ENCODE measurements at places on chromosomes 7 and 10.

DNA sequence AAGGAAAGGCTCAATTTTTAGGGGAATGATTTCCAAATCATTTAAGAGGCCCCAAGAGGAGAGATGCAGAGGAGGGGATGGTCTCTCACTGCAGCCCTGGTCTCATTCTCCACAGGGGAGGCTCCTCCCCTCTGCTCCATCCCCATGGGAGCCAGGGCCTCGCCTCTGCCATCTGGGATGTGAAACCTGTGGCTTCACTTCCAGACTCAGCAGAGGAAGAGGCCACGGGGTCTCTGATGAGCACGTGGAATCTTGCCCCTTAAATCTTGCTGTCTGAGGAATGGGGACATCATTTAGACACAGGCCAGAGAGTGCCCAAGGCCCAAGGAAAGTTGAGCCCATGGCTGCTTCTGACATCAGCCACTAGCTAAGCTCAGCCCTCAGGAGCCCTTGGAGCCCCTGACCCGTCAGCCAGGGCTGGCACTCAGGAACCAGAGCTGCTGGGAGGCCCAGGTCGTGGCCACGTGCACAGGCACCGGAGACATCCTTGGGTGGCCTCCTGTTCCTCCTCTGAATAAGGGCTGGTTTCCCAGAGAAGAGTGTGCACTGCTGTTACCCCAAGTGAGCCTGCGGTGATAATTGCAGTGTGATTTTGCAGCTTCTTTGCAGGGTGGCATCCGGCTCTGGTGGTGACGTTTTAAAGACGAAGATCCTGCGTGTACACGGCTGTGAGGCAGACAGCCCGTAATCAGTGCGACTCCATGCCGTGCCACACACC, 50.5 kb downstream of the VIPR2 start:
- DNase-seq, result peak; percentile 18

DNA sequence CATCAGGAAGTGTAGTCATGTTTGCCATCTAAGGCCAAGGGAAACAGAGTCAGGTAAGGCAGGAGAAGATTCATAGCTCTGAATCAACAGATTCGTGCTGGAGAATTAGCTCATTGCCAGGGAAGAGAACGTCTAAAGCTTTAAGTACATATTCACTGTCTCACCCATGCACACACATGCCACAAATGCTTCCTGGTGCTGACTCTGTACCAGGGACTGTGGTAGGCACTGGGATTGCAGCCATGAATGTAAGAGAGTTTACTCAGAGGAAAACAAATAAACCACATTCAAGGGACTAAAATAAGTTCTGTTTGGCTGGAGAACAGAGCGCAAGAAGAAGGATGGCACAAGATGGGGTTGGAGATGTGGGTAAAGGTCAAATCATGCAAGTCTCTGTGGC, 89.8 kb upstream of the HPS1 start:
- peak; percentile 31 for DNase-seq

GRCh38 chr10:84845628-84846261, 517.4 kb downstream of the CCSER2 start:
- DNase-seq, result no peak

- DNase-seq, result no peak
These were observed 219.6 kb upstream of the GPR26 start for GRCh38 chr10:123446449-123447156.

DNA sequence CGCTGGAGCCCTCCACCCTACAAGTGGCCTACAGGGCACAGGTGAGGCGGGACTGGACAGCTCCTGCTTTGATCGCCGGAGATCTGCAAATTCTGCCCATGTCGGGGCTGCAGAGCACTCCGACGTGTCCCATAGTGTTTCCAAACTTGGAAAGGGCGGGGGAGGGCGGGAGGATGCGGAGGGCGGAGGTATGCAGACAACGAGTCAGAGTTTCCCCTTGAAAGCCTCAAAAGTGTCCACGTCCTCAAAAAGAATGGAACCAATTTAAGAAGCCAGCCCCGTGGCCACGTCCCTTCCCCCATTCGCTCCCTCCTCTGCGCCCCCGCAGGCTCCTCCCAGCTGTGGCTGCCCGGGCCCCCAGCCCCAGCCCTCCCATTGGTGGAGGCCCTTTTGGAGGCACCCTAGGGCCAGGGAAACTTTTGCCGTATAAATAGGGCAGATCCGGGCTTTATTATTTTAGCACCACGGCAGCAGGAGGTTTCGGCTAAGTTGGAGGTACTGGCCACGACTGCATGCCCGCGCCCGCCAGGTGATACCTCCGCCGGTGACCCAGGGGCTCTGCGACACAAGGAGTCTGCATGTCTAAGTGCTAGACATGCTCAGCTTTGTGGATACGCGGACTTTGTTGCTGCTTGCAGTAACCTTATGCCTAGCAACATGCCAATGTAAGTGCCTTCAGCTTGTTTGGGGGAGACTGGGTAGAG, at the start of gene COL1A2:
TSS of gene COL1A2 (plus strand) at position 459 of the 704 bp plus-strand sequence. CDS start at position 596, 137 bp downstream.
- DNase-seq, result peak; percentile 98

DNA sequence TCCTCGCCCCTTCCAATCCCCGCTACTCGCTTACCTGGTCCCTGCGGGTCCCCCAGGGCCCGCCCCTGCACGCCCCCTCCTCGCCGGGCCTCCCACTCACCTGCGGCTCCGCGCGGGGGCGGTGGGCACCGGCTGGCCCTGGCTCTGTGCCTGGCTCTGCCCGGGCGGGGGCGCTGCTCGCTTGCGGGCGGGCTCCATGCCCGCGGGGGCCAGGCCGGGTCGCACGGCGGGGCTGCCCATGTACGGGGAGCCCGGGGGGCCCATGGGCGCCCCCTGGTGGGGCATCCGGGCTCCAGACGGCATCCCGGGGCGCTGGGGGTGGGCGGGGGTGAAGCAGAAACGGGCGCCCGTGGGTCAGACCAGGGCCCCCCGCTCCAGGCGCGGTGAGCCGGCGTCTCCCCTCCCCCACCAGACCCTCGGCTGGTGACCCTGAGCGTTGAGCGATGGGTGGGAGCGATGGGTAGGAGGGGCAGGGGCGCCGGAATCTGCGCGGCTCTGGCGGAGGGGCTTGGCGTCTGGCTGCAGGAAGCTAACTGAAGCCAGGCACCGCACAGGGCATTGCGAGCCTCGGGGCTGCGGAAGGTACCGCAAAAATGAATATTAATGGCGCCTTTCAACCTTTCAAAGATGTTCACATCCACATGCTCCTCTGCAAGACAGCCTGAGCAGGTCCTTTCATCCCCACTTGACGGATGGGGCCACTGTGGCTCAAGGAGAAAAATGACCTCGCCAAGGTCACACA, 3.0 kb downstream of the SMARCD3 start:
- DNase-seq, result peak; percentile 64

GRCh38 chr7:157008206-157009169, 2.0 kb downstream of the MNX1 start:
- DNase-seq, result no peak

GRCh38 chr10:127424594-127425264, 124.4 kb upstream of the NPS start:
- DNase-seq, result no peak

GRCh38 chr10:58950618-58951017, 225.8 kb upstream of the PHYHIPL start:
- DNase-seq, result no peak

GRCh38 chr10:53957401-53957800, 843.6 kb downstream of the PCDH15 start:
- DNase-seq, result no peak

- no peak for DNase-seq
These were observed 25.8 kb downstream of the BRAF start for GRCh38 chr7:140898786-140899536.

GRCh38 chr7:130087364-130087763, 17.0 kb downstream of the KLHDC10 start:
- no peak for DNase-seq

- no peak for DNase-seq
These were observed 33.7 kb downstream of the NRBF2 start for GRCh38 chr10:63166742-63167258.

DNA sequence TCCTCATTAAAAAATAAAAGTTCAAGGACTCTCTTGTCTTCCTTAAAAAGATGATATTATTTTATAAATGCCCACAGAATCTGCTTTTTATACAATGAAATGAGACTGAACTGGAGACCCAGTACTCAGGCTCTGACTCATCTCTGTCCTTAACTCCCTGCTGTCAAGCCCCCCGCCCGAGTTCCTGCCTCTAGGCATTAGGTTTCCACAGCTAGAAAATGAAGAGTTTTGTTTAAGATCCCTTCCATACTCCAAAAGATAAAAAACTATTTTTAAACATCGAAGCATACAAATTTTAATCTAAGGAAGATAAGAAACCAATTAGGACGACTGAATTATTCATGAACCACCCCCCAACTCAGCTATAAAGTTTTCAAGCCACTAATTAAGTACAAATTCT, 97.7 kb upstream of the FEZF1 start:
- no peak for DNase-seq

GRCh38 chr10:84191106-84191505, 3.2 kb upstream of the CDHR1 start:
- no peak for DNase-seq

GRCh38 chr7:14842523-14842922, 60.0 kb downstream of the DGKB start:
- no peak for DNase-seq

GRCh38 chr10:46554166-46554781, 2.2 kb downstream of the GPRIN2 start:
- DNase-seq, result peak; percentile 12

- DNase-seq, result no peak
These were observed 249.4 kb downstream of the CACNA2D1 start for GRCh38 chr7:82194016-82194643.

DNA sequence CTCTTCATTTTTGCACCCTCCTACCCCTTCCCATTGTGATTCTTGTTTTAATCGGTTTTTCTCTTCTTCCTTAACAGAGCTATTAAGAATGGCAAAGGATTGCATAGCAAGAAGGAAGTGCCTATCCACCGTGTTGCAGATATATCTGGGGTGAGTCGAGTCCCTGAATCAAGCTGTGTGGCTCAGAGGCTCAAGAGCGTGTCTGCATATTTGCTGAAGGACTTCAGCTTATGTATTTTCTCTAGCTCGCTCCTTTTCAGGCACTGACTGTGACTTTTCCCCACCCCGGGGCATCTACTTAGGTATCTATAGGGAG, 126.6 kb downstream of the LRRC4 start:
- no peak for DNase-seq

DNA sequence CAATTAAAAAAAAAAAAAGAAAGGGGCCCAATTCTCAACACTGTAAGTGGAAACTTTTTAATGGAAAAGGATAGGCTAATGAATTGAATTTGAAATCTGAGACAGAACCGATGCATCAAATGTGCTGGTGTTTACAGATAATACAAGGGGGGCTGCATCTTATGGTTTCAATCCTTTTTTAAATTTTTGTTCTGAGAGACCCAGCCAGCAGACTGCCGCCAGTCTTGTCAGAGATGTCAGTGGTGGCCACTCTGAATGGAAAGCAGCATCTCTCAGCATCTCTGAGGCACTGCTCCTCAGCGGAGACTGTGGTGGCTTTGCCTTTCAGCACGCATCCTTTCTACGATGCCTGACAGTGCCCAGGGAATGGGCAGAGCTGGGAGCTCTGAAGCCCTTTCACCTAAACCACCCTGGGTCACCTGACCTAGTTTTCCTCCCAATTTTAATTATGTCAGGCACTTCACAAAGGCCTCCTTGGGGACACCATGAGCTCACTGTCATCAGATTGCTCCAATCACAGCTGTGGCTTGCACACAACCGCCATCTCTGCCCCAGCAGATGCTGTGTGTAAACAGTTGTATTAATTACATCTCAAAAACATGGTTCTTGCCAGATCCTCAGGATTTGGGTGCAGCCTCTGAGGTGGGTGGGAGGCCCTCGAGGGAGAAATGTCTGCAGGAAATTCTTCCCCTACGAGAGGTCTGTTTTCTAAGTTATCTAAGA, 81.2 kb downstream of the EGFR start:
- no peak for DNase-seq

DNA sequence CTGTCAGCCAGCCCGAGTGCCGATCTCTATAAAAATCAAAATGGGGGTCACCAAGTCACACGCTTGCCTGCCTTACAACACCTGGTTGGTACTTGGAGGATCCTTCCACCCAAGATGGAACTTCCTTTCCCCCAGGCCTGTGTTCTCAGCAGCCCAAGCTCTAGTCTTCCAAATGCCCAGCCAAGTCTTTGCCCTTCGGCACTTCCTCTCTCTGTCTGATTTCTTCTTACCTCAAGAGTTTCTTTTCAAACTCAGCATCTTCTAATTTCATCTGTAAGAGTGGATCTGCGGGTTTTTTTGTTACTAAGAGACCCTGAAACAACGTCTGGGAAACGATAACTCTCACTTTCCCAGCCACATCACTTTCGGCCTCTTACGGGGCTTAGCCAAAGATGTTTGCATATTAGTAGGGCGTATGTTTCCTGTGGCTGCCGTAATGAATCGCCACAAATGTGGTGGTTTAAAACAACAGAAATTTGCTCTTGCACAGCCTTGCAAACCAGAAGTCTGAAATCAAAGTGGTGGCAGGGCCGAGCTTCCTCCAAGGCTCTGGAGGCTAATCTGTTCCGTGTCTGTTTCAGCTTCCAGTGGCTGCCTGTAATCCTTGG, 219.9 kb downstream of the TCF7L2 start:
- no peak for DNase-seq

DNA sequence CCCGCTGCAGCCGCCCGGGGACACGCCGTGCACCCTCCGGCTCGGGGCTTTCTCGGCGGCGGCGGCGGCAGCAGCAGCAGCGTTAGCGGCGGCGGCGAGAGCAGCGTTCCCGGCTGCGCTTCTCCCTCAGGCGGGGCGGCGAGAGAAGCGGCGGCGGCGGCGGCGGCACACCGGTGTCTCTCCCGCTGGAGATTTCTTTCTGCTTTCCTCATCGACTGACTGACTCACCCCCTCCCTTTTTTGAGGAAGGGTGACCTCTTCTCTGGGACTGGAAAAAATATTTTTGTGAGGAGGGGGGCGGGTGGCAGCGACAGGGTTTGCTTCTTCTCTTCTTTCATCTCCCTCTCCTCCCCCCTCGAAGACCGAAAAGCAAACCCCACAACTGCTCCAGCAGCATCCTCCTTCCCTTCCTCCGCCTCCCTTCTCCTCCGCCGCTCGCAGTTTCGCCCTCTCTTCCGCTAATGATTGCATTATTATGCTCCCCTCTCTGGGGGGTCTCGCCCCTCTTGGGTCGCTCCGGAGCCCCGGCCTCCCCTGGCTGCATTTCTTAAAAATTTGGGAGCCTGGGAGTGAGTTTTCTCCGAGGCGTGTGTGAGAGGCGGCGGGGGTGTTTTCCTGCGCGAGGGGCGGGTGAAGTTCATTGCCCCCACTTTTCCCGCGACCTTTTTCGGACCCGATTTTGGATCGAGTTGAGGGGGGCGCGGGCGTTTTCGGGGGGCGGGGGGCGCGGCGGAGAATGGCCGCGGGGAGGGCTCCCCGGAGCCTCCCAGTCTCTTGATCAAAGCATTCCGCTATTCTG, 411 bp downstream of the AUTS2 start:
- peak; percentile 71 for DNase-seq

DNA sequence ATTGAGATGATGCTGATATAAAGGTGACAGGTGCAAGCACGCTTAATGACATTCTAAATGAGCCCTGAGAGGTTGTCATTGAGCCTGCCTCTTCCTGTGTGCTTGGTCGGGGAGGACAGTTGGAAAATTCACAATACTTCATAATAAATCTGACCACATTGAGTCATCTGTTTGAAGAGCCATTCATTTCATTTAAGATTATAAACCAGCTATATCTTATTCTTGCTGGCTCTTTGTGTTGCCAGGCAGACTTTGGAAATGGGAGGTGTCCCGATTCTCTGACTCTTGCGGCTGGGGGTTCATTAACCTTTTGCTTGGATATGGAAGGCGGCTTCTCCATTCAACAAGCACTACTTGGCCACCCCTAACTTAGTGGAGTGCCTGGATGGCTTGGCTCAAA, 198.2 kb downstream of the FANK1 start:
- DNase-seq, result no peak

GRCh38 chr7:113636727-113637421, 281.9 kb downstream of the PPP1R3A start:
- DNase-seq, result no peak

GRCh38 chr7:128385988-128386925, 23.5 kb downstream of the IMPDH1 start:
- no peak for DNase-seq
